ENCODE measurements at places on chromosomes 6 and 20.
A peak's percentile ranks its signal among the peaks of the same experiment; 100 is the strongest.

DNA sequence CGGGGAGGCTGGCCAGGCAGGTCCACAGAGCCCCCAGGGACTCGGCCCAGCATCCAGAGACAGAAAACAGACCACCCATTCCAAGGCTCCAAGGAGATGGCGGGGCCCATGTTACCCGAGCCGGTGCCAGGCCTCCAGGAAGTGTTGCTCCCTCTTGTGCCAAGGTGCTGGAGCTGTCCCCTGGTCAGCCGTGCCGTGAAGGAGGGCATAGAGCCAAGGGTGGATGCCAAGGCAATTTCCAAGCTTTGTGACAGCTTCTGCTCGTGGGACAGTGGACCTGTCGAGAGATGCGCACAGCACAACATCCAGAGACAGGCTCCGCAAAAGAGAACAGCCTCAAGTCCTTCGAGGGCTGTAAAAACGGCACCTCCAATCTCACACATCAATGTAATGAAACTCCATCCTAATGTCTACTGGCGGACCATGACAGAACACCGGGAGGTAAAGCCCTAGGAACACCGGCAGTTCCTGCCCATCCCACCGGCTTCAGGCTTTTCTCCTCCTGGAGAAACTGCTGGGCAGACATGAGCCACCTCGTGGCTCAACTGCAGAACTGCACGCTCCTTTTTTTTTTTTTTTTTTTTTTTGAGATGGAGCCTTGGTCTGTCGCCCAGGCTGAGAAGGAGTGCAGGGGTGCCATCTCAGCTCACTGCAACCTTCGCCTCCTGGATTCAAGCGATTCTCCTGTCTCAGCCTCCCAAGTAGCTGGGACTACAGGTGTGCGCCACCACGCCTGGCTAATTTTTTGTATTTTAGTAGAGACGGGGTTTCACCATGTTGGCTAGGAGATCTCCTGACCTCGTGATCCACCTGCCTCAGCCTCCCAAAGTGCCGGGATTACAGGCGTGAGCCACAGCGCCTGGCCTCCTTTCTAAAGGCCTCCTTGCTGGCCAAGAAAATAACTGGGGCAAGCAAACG lies 30.9 kb upstream of the AVP start:
- DNase-seq = peak; percentile 18

GRCh38 chr6:149385998-149386646 lies 13.9 kb upstream of the SUMO4 start:
- DNase-seq = no peak

DNA sequence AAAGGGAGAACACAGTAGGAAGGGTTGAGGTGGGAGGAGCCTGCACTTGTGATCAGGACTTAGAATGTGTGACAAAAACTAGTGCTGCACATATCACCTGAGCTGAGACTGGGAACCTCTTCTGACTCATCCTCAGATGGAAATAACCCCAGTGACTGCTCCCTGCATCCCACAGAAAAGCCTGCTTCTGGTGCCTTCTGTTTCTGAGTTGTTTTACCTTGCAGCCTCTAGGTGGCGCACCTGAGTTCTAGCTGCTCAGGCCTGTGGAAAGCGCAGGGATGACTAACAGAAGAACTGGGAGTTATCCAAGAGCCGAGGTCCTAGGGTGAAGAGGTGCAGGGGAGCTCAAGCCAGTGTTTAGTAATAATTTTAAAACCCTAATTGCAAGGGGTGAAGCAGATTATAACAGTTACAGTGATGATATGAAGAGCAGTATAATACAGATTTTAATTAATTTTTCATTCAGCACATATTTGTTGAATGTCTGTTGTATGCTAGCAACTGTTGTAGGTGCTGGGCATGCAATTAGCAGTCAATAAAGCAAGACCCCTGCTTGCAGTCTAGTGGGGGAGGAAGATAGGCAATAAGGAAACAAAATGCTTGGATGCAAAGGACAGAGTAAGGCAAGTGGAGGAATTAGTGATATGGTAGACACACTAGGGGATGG lies 302.5 kb downstream of the DHX35 start:
- DNase-seq = peak; percentile 75

DNA sequence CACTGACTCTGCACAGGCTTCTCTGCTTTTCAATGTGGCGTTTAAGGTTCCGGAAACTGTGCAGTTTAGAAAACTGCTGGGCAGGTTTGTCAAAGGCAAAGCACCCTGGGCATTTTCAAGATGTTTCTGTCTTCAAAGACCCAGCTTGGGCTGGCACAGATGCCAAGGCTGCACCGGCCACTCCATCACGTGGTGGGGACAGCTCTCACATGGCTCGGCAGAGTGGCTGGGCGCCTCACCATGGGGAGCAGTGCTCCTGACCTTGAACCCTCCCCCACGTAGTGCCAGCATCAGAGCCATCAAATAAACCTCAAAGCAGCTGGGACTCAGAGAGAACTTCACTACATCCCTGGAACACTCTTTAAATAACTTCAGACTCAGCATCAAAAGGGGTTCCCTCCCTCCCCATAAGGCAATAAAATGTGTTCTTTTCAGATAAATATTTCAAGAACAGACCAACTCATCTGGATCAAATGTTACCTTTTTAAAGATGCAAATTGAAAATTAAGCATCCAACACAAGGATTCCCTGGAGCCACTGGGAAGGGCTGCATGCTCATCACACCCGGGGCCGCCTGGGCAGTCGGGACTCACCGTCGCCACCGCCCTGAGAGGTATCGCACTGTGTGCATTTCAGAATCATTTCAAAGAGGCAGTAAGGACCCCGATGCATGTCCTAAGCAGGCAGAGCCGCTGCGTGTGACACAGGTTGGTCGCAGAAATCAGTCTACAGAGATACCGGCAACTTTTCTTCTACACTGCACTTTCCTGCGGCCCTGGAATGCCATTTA lies 157.1 kb downstream of the CDH4 start:
- no peak for DNase-seq

- no peak for DNase-seq
These were observed 96.2 kb downstream of the FIG4 start for GRCh38 chr6:109787312-109787711.

- no peak for DNase-seq
These were observed 326.6 kb downstream of the ZFAND3 start for GRCh38 chr6:38146021-38146733.

GRCh38 chr20:44582311-44583025 lies at the start of gene PKIG:
TSS of gene PKIG (plus strand) at chr20:44582579. CDS start at chr20:44614557, 31,978 bp downstream.
- DNase-seq = no peak

DNA sequence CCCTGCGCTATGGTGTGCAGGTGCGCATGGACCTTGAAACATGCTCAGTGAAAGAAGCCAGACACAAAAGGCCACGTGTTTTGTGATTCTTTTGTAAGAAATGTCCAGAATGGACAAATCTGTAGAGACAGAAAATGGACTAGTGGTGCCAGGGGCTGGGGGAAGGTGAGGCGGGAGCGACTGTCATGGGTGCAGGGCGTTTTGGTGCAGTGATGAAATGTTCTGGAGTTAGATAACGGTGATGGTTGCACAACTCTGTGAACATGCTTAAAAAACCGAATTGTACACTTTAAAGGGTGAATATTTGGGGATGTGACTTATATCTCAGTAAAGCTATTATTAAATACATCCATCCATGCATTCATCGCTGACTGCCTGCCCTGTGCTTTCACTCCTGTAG lies 31.7 kb upstream of the NTSR1 start:
- DNase-seq = no peak

DNA sequence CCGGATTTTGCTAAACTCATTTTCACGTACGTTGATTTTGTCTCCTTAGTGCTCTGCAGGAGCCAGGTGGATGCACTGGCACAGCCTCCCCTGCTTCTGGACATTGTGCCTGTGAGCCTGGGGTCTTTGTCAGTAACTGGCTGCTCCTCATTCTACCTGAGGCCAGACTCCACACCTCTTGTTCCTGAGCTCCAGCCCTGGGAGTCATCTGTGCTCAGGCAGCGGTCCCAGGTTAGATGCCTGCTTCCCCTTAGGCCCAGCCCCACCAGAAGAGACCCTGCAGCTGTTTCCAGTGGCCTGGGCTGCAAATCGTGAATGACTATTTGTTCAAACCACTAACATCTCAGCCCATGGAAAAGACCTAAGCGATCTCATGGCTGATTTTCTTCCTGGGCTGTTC lies 129.1 kb downstream of the ERMARD start:
- DNase-seq = no peak

DNA sequence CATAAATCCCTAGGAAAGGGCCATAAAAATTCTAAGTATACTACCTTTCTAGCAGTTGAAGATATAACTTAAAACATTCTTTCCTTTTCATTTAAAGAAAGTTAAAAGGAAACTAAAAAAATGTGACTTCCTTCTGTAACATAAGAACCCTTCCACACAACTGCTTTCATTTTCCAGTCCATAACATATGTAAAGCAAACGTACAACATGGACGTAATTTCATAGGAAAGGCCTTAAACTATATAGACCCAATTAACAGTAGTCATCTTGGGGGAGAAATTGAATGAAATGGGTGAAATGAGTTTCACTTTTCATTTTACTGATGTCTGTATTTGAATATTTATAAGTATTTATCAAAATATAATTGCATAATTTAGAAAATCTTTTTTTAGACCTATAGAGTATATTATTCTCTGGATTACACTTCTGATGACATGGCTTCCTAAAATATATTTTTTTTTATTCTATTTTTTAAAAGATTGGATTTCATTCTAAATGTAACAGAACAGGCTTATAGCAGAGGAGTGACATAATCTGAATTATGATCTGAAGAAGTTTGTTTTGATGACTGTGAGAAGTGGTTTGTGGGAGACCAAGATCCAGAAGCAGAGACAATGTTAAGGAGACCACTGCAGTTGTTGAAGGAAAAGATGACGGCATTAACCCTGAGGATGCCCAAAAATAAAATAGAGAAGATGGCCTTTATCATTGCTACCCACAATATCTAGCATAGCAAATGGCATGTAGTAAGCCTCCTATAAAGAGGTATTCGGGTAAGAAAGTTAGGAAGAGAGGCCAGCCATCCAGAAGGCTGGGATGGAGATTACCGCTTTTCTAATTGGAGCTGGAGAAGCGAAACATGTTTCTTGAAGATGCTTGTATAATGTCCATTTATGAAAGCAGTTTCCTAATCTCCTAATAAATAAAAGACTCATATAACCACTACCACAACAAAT lies 260.4 kb downstream of the PTPRK start:
- no peak for DNase-seq

DNA sequence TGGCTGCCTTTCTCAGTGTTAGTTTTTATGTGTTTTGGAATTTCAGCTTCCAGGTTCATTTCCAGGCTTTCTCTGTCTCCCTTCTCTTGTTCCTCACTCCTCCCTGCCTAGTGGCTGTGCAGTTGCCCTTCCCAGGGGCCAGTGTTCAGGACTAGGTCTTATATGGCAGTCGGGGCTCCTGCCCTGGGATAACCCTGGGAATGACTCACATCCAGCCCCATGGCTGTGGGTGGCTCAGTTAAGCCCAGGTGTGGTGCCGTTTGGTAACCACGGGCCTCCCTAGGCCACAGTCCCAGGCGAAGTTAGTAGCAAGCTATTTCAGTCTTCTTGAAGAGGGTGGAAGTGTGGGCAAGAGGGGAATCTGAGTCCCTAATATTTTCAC lies 57.4 kb upstream of the DDR1 start:
- DNase-seq = no peak

- no peak for DNase-seq
These were observed 431.5 kb upstream of the ARID1B start for GRCh38 chr6:156345700-156346099.

DNA sequence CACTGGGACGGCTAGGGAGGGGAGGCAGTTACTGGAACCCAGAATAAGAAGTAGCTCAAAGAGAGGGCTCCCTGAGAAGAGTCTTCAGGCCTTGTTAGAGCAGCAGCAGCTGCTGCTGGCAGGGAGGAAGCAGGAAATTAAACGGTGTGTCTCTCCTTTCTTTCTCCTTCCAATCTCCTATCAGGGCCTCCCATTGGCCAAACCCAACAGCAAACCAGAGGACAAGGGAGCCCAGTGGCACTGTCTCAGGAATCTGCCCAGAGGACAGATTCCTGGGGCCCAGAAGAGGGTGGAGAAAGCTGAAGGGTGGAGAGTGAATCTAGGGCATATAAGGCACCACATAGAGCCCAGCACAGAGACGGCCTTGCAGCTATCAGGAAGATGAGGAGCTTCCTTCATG lies 10.2 kb downstream of the BTN3A1 start:
- DNase-seq = no peak

DNA sequence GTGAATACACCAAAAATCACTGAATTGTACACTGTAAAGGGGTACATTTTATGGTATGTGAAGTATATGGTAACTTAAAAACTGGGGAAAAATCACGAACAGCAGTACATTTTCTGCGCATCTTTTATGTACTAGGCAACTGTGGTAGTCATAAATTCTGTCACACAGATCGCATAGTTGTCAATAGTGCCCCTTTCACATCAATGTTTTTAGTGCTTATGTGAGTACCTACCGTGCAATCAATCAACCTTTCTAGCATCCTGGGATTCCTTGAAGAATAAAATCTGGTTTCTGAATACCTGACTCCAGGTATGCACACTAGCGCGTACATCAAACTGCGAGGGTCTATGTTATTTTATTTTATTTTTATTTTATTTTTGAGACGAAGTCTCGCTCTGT lies 637 bp upstream of the RPF2 start:
- DNase-seq = peak; percentile 12

DNA sequence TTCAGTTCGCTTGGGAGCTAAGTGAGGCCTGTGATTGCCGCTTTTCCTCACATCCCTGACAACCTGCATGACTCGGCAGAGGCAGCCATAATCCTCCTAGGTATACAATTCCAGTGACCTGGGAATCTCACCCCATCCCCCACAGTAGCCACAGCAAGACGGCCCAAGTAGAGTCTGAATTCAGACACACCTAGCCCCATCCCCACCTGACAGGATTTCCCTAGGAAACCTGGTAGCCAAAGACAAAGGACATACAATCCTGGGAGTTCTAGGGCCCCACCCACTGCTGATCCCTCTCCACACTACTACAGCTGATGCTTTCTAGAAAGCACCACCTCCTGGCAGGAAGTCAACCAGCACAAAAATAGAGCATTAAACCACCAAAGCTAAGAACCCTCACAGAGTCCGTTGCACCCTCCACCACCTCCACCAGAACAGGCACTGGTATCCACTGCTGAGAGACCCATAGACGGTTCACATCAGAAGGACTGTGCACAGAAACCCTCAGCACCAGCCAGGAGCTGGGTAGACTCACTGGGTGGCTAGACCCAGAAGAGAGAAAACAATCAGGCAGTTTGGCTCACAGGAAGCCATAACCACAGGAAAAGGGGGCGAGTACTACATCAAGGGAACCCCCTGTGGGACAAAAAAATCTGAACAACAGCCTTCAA lies 17.9 kb upstream of the RUNX2 start:
- DNase-seq = no peak
